ENCODE measurements at places on chromosomes 11 and 22.

- no peak for DNase-seq
These were observed 105.2 kb downstream of the PDHX start for GRCh38 chr11:35021589-35021988.

DNA sequence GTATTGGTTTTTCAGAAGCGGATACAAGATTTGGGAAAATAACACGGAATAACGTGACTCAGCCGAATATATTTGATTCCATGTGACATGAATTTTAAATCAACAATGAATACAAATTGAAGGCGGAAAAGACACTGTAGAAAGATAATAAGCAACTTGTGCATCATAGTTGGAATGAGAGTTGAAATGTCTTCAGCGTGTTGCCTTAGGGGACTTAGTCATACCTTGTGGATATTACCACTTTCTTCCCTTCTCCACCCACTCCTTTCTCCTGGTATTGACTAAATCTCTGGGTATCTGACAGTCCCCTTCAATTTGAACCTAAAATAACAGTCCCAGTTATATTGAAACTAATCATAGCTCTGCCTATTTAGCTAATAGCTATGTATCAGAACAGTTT, 2373.1 kb upstream of the RAG2 start:
- no peak for DNase-seq

DNA sequence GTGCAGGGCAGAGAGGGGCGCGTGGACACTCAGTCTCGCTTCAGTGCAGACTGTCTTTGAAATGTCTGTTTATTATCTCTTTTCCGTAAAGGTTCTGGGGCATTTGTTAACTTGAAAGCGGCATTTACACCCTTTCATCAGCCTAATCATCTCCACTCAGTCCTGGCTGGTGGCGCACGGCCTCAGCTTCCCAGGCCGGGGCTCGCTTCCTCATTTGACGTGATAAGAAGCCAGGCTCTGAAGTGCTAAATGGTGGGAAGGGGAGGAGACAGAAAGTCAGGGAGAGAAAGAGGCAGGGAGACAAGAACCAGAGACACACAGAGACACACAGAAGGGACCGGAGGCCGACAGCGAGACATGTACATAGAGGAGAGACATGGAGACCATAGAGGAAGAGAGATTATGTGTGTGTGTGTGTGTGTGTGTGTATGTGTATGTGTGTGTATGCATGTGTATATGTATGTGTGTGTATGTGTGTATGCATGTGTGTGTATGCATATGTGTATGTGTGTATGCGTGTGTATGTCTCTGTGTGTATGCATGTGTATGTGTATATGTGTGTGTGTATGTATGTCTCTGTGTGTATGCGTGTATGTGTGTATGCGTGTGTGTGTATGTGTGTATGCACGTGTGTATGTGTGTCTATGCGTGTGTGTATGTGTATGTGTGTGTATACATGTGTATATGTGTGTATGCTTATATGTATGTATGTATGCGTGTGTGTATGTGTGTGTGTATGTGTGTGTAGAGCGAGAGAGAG, 101.5 kb downstream of the ST3GAL4 start:
- DNase-seq: no peak

DNA sequence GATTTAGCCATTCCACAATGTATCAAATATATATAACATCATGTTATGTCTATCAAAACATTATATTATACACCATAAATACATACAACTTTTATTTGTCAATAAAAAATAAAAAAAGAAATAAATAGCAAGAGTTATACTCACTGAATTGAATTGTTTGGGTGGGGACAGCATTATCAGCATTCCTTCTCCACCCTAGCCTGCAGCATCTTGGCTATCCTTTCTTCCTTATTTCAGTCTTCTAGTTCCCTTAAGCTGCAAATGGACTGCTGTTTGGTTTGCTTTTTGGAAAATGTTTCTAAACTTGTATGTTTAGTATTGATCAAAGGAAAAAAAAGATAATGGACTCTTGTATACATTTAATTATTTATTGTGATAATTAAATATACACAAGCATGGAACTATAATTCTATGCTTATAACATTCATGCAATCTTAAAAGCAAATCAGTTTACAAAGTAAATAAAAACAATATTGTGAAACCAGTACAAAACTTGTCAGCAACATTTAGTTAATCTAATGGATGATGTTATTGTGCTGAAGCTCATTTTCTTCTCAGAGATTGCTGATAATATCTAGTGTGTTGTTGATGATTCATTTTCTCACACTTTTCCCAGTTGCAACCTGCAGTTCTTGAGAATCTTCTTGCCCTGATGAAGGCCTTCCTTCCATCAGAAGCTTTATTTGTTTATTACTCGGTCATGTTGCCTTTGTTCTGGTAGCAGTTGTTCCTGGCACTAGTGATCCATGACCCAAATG, 5.0 kb downstream of the ARHGAP42 start:
- no peak for DNase-seq

- peak; percentile 40 for DNase-seq
These were observed 268.7 kb upstream of the CCDC90B start for GRCh38 chr11:83554876-83555275.

GRCh38 chr11:22163394-22163797, 29.5 kb upstream of the ANO5 start:
- no peak for DNase-seq

Measured in retina (tissue), 1 donor.